ENCODE measurements at places on chromosomes 2 and 18.

GRCh38 chr18:47615043-47615442, 315.4 kb downstream of the SMAD2 start:
- DNase-seq = no peak

DNA sequence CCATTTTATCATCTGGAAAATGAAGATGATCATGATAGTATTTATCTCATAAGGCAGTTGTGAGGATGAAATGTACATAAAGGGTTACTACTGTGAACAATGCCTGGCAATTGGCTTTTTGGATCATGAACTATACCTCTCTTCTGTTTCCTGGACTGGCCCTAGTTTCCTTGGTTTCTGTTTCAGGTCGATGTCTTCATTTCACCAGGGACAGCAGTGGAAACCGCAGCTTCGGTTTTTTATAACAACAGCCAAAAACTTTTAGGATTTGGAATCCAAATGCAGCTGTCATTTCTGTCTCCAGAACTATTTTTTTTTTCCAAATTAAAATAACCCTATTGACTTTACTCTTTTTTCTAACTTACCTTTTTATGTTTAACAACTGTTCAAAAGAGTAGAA, 425.1 kb downstream of the RND3 start:
- DNase-seq = no peak

DNA sequence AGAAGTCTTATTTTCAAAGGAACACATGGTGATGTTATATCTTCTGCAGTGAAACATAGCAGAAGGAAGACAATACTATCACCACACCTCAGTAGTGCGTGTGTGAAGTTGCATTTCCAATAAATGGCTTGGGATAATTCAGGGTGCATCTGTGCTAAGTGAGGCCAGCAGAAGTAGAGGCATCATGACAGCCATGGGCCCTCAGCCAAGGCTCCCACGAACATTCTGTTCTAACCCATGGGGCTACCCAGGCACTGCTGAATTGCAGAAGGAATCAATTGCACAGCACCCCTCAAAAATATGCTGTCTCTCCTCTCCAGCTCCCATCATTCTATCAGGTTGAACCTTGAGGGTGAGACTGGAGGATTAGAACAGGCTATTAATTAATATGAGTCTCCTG, 139.5 kb downstream of the RIF1 start:
- no peak for DNase-seq

- no peak for DNase-seq
Measured at GRCh38 chr2:1752751-1753150, 8.4 kb upstream of the PXDN start.

- DNase-seq = no peak
Measured at GRCh38 chr18:52716973-52717372, 377.0 kb downstream of the DCC start.

GRCh38 chr2:234422981-234423431, 73.9 kb downstream of the ARL4C start:
- DNase-seq = no peak

- DNase-seq = no peak
Measured at GRCh38 chr2:80149991-80150390, 154.6 kb downstream of the LRRTM1 start.

DNA sequence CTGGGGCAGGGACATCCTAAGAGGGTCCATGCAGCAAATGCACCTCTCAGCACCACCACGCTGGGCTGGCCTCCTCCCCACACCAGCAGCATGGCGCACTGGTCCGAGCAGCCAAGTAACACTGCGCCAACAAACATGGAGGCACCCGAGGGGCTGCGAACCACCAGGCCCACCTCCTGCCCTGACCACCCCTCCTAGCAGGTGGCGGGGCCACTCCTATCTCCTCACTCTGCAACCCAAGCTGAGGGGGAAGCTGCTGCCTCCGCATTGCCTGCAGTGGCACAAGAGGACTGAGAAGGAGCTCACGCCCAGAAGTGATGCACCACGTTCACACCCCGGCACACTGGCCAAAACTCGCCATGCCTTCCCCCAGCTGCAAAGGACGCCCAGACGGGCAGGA, 94.4 kb downstream of the EIPR1 start:
- no peak for DNase-seq

DNA sequence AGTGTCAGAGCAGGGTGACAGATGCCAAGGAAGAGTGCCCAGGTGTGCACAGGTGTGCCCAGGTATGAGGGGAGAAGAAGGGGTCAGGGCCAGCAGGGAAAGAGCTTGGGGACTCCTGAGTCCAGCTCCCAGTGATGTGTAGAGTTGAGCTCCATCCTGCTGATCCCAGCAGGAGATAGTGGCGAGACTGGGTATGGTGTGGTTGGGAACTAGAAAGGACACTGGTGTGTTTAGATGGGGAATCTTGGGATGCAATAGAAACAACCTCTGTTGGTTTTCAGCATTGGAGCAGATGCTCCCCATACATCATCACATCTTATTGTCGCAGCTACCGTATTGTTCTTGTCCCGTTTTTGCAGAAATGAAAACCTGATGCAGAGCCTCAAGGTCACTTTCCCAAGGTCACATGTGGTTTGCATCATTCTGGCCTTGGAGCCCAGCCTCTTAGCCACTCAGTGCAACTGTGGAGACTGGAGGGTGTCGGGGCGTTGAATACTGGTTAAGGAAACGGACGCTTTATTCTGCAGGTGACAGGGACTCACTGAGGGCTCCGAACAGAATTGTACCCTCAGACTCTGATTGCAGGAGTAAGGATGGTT, 166.7 kb downstream of the AGAP1 start:
- no peak for DNase-seq

DNA sequence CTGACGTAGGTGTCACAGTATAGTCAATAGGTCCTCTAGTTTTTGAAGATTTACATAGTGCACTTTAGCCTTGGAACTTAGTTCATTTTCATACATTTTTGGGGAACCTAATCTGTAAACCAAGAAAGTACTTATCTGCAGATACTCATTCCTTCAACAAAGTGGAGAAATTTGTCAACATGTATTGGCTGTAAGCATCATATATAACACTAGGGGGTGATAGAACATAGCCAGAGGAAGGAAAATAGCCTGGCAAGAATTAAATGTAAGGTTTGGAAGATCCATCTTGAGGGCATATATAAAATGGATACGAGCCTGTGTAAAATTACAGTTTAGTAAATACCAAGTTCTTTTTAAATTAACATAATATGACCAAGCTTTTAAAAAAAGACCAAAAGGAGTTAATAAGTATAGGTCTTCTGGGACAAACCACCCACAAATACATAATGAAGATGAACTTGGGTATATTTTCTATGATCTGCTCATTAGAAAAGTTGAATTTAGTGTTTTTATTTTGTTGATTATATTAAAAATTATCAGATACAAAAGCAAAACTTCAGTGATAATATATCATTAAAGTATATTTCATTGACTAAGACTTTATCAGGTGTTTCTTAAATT, 18.2 kb downstream of the RPL37A start:
- DNase-seq = peak; percentile 53

- DNase-seq = no peak
Measured at GRCh38 chr2:109295070-109295780, 166.2 kb downstream of the SH3RF3 start.

Measured in SK-N-DZ (cell line).